ENCODE measurements at places on chromosomes 1 and 21. TPM values are rescaled to one million over a fixed set of nuclear protein-coding genes. Genes with fewer than 3 reads are reported as not detected.

Gene CLCA4
- 194 TPM for total RNA-seq

Gene DESI2
- 34.5 TPM for total RNA-seq

Gene STIL
- total RNA-seq = 9.6 TPM

Gene ADAMTSL4
- total RNA-seq = 6.3 TPM

Gene IKBKE
- 28.4 TPM for total RNA-seq

Gene OPRD1
- total RNA-seq = 0.12 TPM

Gene CLCA1
- 1,116 TPM for total RNA-seq

Gene CFAP57
- 0.66 TPM for total RNA-seq

Gene LEFTY1
- 211 TPM for total RNA-seq

Gene HCRTR1
- total RNA-seq = not detected

Gene FCRL1
- 0.07 TPM for total RNA-seq

Gene ESRRG
- 0.10 TPM for total RNA-seq

DNA sequence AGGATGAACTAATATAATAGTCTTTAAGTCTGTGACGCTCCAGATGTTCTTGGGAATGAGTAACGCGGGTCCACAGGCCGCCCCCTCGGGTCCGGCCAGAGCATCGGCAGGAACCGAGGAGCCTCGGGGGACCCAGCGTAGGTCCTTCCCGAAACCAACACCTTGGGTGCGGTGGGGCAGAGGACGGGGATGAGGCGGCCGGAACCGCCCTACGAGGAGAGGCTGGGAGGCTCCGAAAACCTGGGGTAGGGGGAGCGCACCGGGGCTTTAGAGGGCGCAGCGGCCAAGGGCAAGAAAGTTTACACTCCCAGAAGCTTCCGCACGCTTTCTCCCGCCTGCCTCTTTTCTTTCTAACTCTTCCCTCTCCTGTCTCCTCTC lies 7.1 kb downstream of the DMRTA2 start:
- no peak overlapping the region for H3K27ac ChIP-seq
- no peaks in the 10 kb centered on the region for H3K36me3 ChIP-seq
- H3K4me1 ChIP-seq = no peaks in the 10 kb centered on the region
- no peak overlapping the region for H3K4me3 ChIP-seq

DNA sequence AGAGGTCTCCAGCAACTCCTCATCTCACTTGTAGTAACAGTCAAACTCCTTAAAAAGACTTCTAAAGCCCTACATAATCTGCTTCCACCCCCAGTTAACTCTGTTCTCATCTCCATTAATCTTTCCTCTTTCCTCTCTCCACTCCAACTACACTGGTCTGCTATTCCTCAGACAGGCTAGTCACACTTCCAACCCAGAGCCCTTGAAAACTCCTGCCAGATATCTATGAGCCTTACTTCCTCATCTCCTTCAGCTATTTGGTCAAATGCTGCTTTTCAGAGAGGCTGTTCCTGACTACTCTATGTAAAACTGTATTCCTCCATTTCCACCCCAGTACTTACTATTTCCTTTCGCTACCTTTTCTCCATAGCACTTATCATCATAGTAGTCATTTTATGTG lies 24.4 kb downstream of the PCP4L1 start:
- no peak overlapping the region for H3K4me3 ChIP-seq
- DNase-seq = no peak
- no peak overlapping the region for H3K27ac ChIP-seq
- no peaks in the 10 kb centered on the region for H3K36me3 ChIP-seq
- no peaks in the 10 kb centered on the region for H3K4me1 ChIP-seq
- no peaks in the 10 kb centered on the region for H3K27me3 ChIP-seq

DNA sequence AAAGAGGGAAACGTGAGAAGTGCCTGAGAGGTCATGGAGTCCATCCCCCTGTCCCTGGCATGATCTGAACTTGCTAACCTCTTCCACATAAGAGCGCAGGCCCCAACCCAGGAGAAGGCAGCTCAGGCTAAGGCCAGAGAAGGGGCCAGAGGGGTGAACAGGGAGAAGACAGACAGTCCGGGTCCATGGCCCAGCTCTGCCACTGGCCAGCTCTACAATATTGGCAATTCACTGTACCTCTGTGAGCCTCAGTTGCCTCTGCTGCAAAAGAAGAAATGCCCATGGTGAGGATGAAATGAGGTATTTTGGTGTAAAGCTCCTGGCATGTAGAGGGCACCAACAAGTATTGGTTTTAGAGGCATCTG lies 72.3 kb downstream of the CAMK2N1 start:
- no peaks in the 10 kb centered on the region for H3K27me3 ChIP-seq
- no peak overlapping the region for H3K27ac ChIP-seq
- H3K4me1 ChIP-seq = no peaks in the 10 kb centered on the region
- DNase-seq = no peak
- H3K4me3 ChIP-seq = no peak overlapping the region

GRCh38 chr1:204043680-204044079 lies 29.2 kb upstream of the SOX13 start:
- H3K27me3 ChIP-seq = no peaks in the 10 kb centered on the region
- no peak overlapping the region for H3K4me3 ChIP-seq
- no peak for DNase-seq
- H3K27ac ChIP-seq = no peak overlapping the region

DNA sequence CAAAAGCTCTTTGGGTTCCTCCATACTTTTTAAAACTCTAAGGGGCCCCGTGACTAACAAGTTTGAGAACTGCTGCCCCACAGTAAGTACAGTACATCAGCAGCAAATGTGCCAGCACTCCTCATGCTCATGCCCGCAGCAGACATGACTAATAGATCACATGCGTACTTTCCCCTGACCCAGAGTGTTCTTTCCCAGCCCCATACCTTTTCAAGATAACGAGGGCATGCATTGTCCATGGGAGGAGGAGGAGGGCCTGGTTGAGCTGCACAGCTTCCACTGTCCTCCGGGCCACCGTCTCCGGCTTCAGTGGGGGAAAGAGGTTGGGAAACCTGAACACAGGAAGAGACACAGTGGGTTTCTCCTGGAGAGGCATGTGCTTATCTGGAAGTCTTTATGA lies 45.5 kb downstream of the DHRS3 start:
- H3K27ac ChIP-seq = no peak overlapping the region
- no peaks in the 10 kb centered on the region for H3K36me3 ChIP-seq
- no peak overlapping the region for H3K4me3 ChIP-seq
- no peaks in the 10 kb centered on the region for H3K4me1 ChIP-seq
- no peak for DNase-seq
- no peaks in the 10 kb centered on the region for H3K27me3 ChIP-seq

DNA sequence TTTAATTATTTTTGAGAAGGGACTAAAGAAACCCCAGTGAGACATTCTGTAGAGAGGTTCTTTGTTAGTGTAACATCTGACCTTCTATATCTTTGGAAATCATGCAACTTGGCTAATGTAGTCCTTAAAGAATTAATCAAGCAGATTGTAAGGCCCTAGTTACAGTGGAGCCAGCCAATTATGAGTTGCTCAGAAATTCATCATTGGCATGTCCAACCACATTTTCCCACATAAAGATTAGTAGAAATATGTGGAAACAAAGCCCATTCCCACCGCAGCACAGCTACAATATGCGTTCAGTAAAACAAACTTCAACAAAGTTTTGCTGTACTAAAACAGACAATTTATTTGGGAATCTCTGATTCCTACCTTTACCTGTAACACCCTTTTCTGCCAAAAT lies 27.8 kb downstream of the WNT2B start:
- no peaks in the 10 kb centered on the region for H3K36me3 ChIP-seq
- H3K4me3 ChIP-seq = no peak overlapping the region
- no peaks in the 10 kb centered on the region for H3K27me3 ChIP-seq
- H3K27ac ChIP-seq = no peak overlapping the region

GRCh38 chr1:22835636-22836319 lies 125.1 kb downstream of the EPHB2 start:
- H3K4me1 ChIP-seq = no peaks in the 10 kb centered on the region
- no peaks in the 10 kb centered on the region for H3K36me3 ChIP-seq
- no peak for DNase-seq

GRCh38 chr1:153527023-153527682 lies 8.6 kb downstream of the S100A6 start:
- no peaks in the 10 kb centered on the region for H3K36me3 ChIP-seq
- H3K4me1 ChIP-seq = no peaks in the 10 kb centered on the region
- no peaks in the 10 kb centered on the region for H3K27me3 ChIP-seq
- H3K4me3 ChIP-seq = no peak overlapping the region

GRCh38 chr21:45713613-45714012 lies 70.1 kb downstream of the PCBP3 start:
- no peaks in the 10 kb centered on the region for H3K36me3 ChIP-seq
- no peaks in the 10 kb centered on the region for H3K4me1 ChIP-seq
- DNase-seq = no peak
- H3K4me3 ChIP-seq = no peak overlapping the region
- no peak overlapping the region for H3K27ac ChIP-seq
- H3K27me3 ChIP-seq = no peaks in the 10 kb centered on the region

GRCh38 chr1:98897479-98897878 lies 107.2 kb downstream of the PLPPR5 start:
- no peak overlapping the region for H3K4me3 ChIP-seq
- H3K27ac ChIP-seq = no peak overlapping the region
- H3K36me3 ChIP-seq = no peaks in the 10 kb centered on the region
- H3K27me3 ChIP-seq = no peaks in the 10 kb centered on the region

- DNase-seq = no peak
- H3K27me3 ChIP-seq = no peaks in the 10 kb centered on the region
- no peaks in the 10 kb centered on the region for H3K36me3 ChIP-seq
- no peaks in the 10 kb centered on the region for H3K4me1 ChIP-seq
Observed at GRCh38 chr1:180433873-180434272, 68.5 kb downstream of the ACBD6 start.

DNA sequence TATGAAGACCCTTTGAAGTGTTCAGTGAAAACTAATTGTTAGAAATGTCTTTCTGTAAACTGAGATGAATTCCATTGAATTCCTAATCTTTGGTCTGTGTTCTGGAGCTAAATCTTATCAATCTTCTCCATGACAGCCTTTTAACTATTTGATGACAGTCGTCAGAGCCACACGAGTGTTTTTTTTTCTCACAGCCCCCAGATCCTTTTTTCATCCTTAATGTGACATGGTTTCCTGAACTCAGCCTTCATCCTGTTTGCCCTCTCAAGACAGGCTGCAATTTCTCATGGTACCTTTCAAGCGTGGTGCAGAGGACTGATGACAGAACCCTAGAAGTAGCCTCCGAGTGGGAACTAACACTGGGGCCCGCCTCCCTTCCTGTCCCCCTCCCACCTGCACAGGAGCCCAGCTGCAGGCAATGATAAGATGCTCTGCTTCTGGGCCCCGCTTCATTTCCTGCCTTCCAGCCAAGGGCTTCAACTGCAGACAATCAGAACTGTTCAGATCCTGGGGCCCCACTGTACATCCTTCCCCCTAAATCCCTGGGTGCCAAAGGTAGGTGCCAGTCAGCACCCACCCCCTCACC lies 114.6 kb upstream of the VAV3 start:
- no peak overlapping the region for H3K27ac ChIP-seq
- H3K36me3 ChIP-seq = no peaks in the 10 kb centered on the region
- H3K4me1 ChIP-seq = no peaks in the 10 kb centered on the region
- no peaks in the 10 kb centered on the region for H3K27me3 ChIP-seq
- no peak overlapping the region for H3K4me3 ChIP-seq

- no peaks in the 10 kb centered on the region for H3K36me3 ChIP-seq
- no peaks in the 10 kb centered on the region for H3K4me1 ChIP-seq
- DNase-seq = no peak
- no peaks in the 10 kb centered on the region for H3K27me3 ChIP-seq
- H3K4me3 ChIP-seq = no peak overlapping the region
- no peak overlapping the region for H3K27ac ChIP-seq
Observed at GRCh38 chr21:40809673-40810197, 37.2 kb downstream of the DSCAM start.

GRCh38 chr1:77757603-77758002 lies 2.0 kb downstream of the USP33 start:
- no peaks in the 10 kb centered on the region for H3K36me3 ChIP-seq
- no peak overlapping the region for H3K27ac ChIP-seq
- H3K4me1 ChIP-seq = no peaks in the 10 kb centered on the region
- DNase-seq = no peak

DNA sequence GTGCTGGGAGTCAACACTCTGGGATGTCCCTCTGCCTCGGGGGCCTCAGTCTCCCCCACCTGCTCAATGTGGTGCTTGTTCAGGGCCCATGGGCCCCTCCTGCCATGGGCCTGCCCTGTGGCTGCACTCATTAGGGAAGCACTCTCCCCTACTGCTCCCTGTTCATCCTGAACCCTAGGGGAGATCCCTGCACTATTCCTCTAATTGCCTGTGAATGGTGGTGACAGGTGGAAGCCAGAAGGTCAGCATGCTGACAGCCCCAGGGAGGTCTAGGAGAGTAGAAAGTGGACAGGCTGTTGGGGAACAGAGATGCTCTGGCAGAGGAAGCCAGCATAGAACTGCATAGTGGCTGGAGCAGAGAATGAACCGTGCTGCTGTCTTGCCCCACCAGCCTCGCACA lies 217.6 kb downstream of the TRABD2B start:
- H3K36me3 ChIP-seq = no peaks in the 10 kb centered on the region
- no peak overlapping the region for H3K27ac ChIP-seq
- no peaks in the 10 kb centered on the region for H3K4me1 ChIP-seq
- no peak overlapping the region for H3K4me3 ChIP-seq
- DNase-seq = no peak

GRCh38 chr1:93636712-93637111 lies 44.9 kb downstream of the BCAR3 start:
- H3K27ac ChIP-seq = no peak overlapping the region
- DNase-seq = no peak
- no peaks in the 10 kb centered on the region for H3K27me3 ChIP-seq
- no peak overlapping the region for H3K4me3 ChIP-seq

DNA sequence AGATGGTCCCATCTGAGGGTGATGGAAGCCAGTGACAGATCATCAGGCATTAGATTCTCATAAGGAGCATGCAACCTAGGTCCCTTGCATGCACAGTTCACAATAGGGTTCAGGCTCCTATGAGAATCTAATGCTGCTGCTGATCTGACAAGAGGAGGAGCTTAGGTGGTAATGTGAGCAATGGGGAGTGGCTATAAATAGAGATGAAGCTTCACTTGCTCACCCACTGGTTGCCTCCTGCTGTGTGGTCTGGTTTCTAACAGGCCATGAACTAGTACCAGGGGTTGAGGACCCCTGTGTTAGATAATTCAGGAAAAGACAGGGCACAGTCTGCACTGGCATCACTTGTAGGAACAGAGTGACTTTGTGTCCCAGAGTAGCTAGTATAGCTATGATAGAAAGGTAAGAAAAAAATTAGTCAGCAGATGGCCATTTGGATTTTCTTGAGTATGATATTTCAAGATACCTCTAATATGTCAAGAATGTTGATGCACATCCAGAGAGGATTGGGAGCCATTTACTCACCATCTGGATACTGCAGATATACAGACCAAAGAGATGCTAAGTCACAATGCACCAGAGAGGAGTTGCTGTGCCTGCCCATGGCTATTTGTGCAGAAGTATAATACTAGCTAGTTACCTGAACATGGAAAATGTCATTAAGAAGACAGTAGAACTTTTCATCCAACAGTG lies 53.6 kb downstream of the ADCY10 start:
- no peaks in the 10 kb centered on the region for H3K27me3 ChIP-seq
- no peak overlapping the region for H3K4me3 ChIP-seq
- no peak overlapping the region for H3K27ac ChIP-seq
- no peak for DNase-seq

DNA sequence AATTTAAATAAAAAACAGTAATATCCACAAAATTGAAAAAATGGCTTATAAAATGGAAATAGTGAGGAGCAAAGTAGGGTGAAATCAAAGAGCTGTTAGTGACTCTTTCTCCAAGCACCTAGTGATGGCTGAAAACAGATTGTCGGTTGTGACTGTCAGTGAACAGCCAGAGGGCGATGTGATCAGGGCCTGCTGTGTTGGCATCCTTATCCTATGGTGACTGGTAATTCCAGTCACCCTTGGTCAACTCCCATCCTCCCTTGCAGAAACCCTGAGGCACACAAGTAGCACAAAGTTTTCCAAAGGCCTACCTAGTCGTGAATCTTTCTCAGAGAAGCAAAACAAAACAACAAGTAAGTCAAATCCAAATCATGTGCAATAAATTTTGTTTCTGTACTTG lies 599.8 kb upstream of the CXADR start:
- H3K27me3 ChIP-seq = no peaks in the 10 kb centered on the region
- H3K27ac ChIP-seq = no peak overlapping the region
- no peaks in the 10 kb centered on the region for H3K4me1 ChIP-seq
- no peak overlapping the region for H3K4me3 ChIP-seq
- no peaks in the 10 kb centered on the region for H3K36me3 ChIP-seq
- no peak for DNase-seq

All from colonic mucosa (tissue), 4 donors.